ENCODE measurements at places on chromosomes 6 and 20. TPM values are rescaled to one million over a fixed set of nuclear protein-coding genes. Genes with fewer than 3 reads are reported as not detected.

The MAP3K5 gene
- total RNA-seq = 0.95 TPM

The GPR31 gene
- not detected for total RNA-seq

The PTK7 gene
- total RNA-seq = 197 TPM

The TFAP2A gene
- total RNA-seq = 0.05 TPM

The FAM83B gene
- total RNA-seq = not detected

The SLC22A7 gene
- total RNA-seq = 0.59 TPM

The EYS gene
- 0.71 TPM for total RNA-seq

The HLA-B gene
- total RNA-seq = 32.7 TPM

The METTL24 gene
- not detected for total RNA-seq

The SDC4 gene
- total RNA-seq = 3.2 TPM

The RBPJL gene
- not detected for total RNA-seq

The AMD1 gene
- 97.5 TPM for total RNA-seq

The OOEP gene
- total RNA-seq = not detected

The NMBR gene
- not detected for total RNA-seq

The NSFL1C gene
- total RNA-seq = 53.4 TPM

The ABCC10 gene
- 70.3 TPM for total RNA-seq

The PRDM13 gene
- total RNA-seq = 0.34 TPM

The ENPP1 gene
- 6.0 TPM for total RNA-seq

The VARS1 gene
- total RNA-seq = 57.6 TPM

The OLIG3 gene
- total RNA-seq = 1.2 TPM

The GRM4 gene
- total RNA-seq = 3.4 TPM

The FOXS1 gene
- 35.7 TPM for total RNA-seq

The SPATS1 gene
- 0.39 TPM for total RNA-seq

The DZANK1 gene
- 1.0 TPM for total RNA-seq

The MYCT1 gene
- total RNA-seq = 0.16 TPM

The SH3BGRL2 gene
- total RNA-seq = 4.1 TPM

The MRAP2 gene
- total RNA-seq = 0.70 TPM

The HTR1E gene
- total RNA-seq = not detected

The LRP11 gene
- 30.6 TPM for total RNA-seq

The FAM50B gene
- total RNA-seq = 8.1 TPM

The TP53TG5 gene
- 1.4 TPM for total RNA-seq

The PROKR2 gene
- total RNA-seq = not detected
